ENCODE measurements at places on chromosomes 3 and 15. TPM values are rescaled to one million over a fixed set of nuclear protein-coding genes. Genes with fewer than 3 reads are reported as not detected.

The KLHL6 gene
- total RNA-seq = under 0.01 TPM

The SUCNR1 gene
- 6.7 TPM for total RNA-seq

The FBXL2 gene
- 10.0 TPM for total RNA-seq

The PLS1 gene
- total RNA-seq = 2.5 TPM

The SLCO2A1 gene
- under 0.01 TPM for total RNA-seq

The USP19 gene
- 42.8 TPM for total RNA-seq
